Activated CD4-positive, alpha-beta T cell treated with anti-CD3 and anti-CD28 coated beads, Interleukin-2, amount 10 ng/mL, durations not matched to agents 7 days and 5 days (primary cell): ENCODE measurements at places on chromosomes 4 and X. TPM values are rescaled to one million over a fixed set of nuclear protein-coding genes. Genes with fewer than 3 reads are reported as not detected.

DNA sequence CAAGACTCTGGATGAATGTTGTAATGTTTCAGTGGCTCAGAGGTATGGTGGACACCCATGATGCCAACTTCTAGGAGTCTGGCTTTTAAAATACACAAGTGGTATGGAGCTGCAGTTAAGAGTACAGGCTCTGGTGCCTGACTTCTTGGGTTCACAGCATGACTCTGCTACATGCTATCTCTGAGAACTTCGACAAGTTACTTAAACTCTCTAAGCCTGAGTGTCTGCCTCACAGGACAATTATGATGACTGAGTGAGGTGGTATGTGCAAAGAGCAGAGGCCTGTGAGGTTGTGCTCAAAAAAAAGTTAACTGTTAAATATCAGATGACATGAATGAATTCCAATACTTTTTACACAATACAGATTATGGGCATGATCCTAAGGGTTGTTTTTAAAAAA is 90.9 kb upstream of the SRD5A3 start:
- no peaks in the 10 kb centered on the region for H3K4me1 ChIP-seq
- H3K4me3 ChIP-seq, result no peak overlapping the region
- DNase-seq, result no peak
- H3K27ac ChIP-seq, result no peak overlapping the region

DNA sequence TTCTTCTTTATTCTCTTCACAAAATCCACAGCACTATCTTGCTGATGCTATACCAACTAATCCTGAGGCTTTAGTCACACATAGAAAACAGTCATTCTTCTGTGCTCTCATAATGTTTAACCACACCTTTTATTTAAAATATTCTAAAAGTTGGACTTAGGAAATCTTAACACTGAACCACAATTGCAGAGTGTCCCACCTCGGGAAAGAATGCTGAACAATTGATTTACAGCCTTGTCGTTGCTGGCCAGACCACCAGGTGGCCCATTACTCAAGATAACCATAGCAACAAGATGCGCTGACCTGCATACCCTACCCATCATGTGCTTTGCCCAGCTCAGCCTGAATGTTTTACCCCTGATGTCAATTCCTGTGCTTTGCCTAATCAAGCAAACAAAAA is 100.8 kb downstream of the ARSJ start:
- H3K36me3 ChIP-seq, result no peaks in the 10 kb centered on the region
- H3K4me1 ChIP-seq, result peaks cover 2% of the 10 kb centered on the region
- H3K27ac ChIP-seq, result no peak overlapping the region
- H3K27me3 ChIP-seq, result no peaks in the 10 kb centered on the region

GRCh38 chr4:54268151-54268550 is 39.1 kb downstream of the PDGFRA start:
- no peak overlapping the region for H3K27ac ChIP-seq
- H3K4me1 ChIP-seq, result no peaks in the 10 kb centered on the region
- DNase-seq, result no peak
- no peak overlapping the region for H3K4me3 ChIP-seq
- peaks cover 6% of the 10 kb centered on the region for H3K27me3 ChIP-seq
- H3K36me3 ChIP-seq, result no peaks in the 10 kb centered on the region

DNA sequence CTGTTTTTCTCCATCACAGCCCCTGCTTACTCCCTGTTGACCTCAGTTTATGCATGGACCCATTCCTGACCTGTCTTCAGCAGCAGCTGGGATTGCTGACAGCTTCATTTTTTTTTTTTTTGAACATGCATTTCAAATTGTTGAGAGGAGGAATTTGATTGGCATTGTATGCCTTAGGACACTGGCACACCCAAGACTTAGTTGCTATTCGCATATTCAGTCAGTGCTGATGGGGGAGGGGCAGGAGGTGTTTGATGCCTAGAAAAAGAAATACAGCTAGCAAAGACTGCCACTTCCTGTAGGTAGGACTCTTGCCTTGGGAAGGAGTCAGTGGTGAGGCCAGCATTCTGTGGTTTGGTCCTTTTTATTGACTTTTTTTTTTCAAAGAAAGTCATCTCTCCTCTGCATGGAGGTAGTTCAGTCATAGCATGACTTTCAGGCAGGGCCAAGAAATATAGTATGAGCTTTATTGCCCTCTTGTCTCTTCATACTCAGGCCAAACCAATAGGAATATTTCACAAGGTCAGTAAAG is 33.6 kb upstream of the XK start:
- no peaks in the 10 kb centered on the region for H3K36me3 ChIP-seq
- H3K4me3 ChIP-seq, result no peak overlapping the region
- H3K27ac ChIP-seq, result no peak overlapping the region
- DNase-seq, result no peak
- H3K4me1 ChIP-seq, result peaks cover 3% of the 10 kb centered on the region

- no peak overlapping the region for H3K4me3 ChIP-seq
- no peak overlapping the region for H3K27ac ChIP-seq
- H3K27me3 ChIP-seq, result peaks cover 42% of the 10 kb centered on the region
- peaks cover 18% of the 10 kb centered on the region for H3K4me1 ChIP-seq
- DNase-seq, result no peak
These were observed 2.0 kb downstream of the ARSJ start for GRCh38 chr4:113977526-113977855.

DNA sequence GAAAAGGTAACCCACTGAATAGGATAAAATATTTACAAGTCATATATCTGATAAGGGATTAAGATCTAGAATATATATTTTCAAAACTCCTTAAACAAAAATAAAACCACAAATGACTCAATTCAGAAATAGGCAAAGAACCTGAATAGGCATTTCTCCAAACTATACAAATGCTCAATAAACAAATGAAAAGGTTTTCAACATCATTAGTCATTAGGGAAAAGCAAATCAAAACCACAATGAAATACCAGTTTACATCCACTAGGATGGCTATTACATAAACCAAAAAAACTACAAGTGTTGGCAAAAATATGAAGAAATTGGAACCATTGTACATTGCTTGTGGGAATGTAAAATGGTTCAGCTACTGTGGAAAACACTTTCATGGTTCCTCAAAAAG is 167.0 kb upstream of the GALNT7 start:
- H3K27ac ChIP-seq, result no peak overlapping the region
- no peaks in the 10 kb centered on the region for H3K36me3 ChIP-seq
- DNase-seq, result no peak
- no peak overlapping the region for H3K4me3 ChIP-seq
- no peaks in the 10 kb centered on the region for H3K4me1 ChIP-seq

GRCh38 chr4:145681956-145682355 is 2.0 kb downstream of the C4orf51 start:
- no peaks in the 10 kb centered on the region for H3K4me1 ChIP-seq
- no peak for DNase-seq
- no peak overlapping the region for H3K4me3 ChIP-seq

DNA sequence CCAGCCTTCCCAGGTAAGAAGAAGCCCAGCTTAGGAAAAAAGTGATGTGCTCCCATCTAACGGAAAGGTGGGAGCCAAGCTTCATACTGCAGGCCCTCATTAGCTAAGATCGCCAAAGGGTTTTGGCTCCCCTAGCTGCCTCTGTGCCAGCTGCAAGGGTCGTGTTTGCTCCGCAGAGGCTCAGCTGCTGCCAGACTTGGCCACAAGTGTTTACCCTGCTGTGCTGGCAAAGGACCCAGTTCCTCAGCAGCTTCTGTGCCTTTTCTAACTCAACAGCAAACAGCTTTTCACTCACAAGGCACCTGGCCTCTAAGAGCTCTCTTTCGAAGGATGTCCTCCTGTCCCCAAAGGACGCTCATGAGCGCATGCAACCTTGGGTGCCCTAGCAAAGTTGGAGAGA is 12.2 kb upstream of the VMA21 start:
- no peaks in the 10 kb centered on the region for H3K36me3 ChIP-seq
- no peaks in the 10 kb centered on the region for H3K27me3 ChIP-seq
- no peak for DNase-seq
- no peak overlapping the region for H3K27ac ChIP-seq

DNA sequence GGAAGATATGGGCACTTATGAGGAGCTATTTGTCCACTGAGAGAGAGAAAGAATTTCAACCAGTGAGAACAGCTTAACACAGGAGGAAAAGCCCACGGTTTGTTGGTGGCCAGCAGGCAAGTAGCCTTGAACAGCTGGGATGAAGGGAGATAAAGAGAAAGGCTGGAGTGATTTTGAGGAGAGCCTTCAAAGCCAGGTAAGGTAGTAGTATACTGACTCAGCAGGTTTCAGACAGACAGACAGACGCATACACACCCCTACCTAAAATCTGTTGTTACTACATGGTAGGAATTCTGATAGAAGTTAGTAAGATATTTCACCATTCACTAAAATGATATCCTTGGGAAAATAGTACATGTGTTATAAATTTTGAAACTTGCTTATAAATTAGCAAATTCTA is 60.5 kb downstream of the SEC24D start:
- H3K4me1 ChIP-seq, result no peaks in the 10 kb centered on the region
- H3K4me3 ChIP-seq, result no peak overlapping the region
- no peaks in the 10 kb centered on the region for H3K27me3 ChIP-seq
- H3K36me3 ChIP-seq, result peaks cover 6% of the 10 kb centered on the region
- H3K27ac ChIP-seq, result no peak overlapping the region
- no peak for DNase-seq

DNA sequence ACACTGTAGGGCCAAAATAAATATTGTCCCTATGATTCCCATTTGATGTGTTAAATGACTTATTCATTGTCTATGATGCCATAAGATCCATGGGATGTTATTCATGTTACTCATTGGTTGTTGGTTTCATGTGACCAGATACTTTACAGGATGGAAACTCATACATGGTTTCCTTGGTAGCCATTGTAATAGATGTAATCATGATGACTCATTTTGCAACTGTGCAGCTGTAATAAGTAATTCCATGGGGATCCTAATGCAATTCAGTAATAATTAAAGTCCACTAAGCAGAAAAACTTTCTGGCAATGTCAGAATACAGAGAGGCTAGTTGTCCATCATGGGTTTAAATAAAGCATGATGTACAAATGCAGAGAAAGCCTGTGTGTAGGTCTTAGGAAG is 389.7 kb upstream of the NR3C2 start:
- no peaks in the 10 kb centered on the region for H3K36me3 ChIP-seq
- H3K4me3 ChIP-seq, result no peak overlapping the region
- no peaks in the 10 kb centered on the region for H3K27me3 ChIP-seq
- no peak for DNase-seq
- H3K4me1 ChIP-seq, result no peaks in the 10 kb centered on the region

The TEX13B gene
- total RNA-seq, result not detected

The JAKMIP1 gene
- total RNA-seq, result 9.6 TPM

The SYTL5 gene
- not detected for total RNA-seq

The CFAP99 gene
- total RNA-seq, result not detected

The RIBC1 gene
- 1.1 TPM for total RNA-seq

The IL1RAPL2 gene
- not detected for total RNA-seq

The WNK3 gene
- total RNA-seq, result 0.07 TPM

The GUCY1B1 gene
- total RNA-seq, result 0.12 TPM

The AIFM1 gene
- 32.3 TPM for total RNA-seq
